ENCODE measurements at places on chromosomes 7 and 10. TPM values are rescaled to one million over a fixed set of nuclear protein-coding genes. Genes with fewer than 3 reads are reported as not detected.

The AGR3 gene
- not detected for total RNA-seq

The LDB3 gene
- 0.16 TPM for total RNA-seq

GRCh38 chr7:7688956-7689355 is 29.5 kb downstream of the RPA3 start:
- no peak for DNase-seq

GRCh38 chr7:142401951-142402350 is 144.1 kb upstream of the PRSS58 start:
- DNase-seq = no peak

DNA sequence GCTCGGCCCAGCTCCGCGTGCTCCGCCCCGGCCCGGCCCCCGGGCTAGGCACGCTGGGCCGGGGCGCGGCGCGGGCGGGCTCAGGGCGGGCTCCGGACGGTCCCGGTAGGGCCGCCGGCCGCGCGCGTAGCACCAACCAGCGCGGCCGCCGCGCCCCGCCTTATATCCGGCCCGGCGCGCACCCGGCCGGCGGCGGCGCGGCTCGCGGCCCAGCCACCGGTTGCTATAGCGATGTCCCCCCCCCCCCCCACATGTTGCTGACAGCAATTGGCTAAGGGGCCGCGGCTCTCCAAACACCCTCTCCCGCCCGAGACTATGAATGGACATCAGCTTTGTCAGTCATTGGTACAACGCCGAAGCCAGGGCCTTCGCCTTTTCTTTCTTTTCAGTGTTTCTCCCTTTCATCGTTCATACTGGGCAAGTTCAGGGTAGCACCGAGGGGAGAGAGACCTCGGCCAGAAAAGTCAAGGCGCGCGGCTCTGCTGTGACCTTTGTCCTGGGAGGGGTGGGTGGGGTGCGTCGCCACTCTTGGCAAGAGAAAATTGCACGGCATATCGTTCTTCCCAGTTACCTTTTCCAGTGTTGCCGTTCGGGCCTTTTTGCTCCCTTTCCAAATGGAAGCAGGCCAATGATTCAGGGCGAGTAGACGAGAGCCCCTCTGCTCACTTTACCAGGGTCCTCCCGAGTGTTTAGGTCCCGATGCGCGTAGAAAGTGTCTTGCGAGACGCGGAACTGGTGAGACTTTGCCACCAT is 354.2 kb downstream of the DNAJB6 start:
- DNase-seq = peak; percentile 47

GRCh38 chr7:81770728-81771223 is 929 bp upstream of the HGF start:
- DNase-seq = no peak

GRCh38 chr7:120320218-120320961 is 47.4 kb downstream of the KCND2 start:
- DNase-seq = no peak

GRCh38 chr10:69742928-69743602 is 58.6 kb upstream of the COL13A1 start:
- no peak for DNase-seq

DNA sequence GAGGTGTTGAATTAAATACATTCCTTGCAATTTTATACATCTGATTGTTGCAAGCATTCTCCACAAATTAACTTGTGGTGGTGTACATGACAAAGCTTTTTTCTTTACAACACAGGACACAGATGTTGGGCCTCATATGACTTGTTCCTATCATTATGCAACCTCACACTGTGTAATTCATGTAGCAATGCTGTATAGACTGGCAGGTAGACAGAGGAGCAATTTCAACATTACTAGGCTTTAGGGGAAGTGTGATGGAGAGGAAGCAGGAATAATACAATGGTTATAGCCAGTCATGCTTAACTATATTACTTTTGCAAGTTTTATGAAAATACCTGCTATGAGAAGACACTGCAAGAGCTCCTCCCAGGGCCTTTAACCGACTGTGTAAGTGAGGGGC is 832.1 kb downstream of the CNTNAP2 start:
- no peak for DNase-seq

GRCh38 chr10:11553773-11554381 is 57.6 kb downstream of the USP6NL start:
- DNase-seq = no peak

Measured in occipital lobe (tissue), 3 donors.